ENCODE measurements at places on chromosomes 6 and 20.

GRCh38 chr6:170113141-170113540 lies 177.7 kb downstream of the DLL1 start:
- no peak for DNase-seq

GRCh38 chr6:142735204-142735603 lies 209.8 kb downstream of the HIVEP2 start:
- DNase-seq: no peak

DNA sequence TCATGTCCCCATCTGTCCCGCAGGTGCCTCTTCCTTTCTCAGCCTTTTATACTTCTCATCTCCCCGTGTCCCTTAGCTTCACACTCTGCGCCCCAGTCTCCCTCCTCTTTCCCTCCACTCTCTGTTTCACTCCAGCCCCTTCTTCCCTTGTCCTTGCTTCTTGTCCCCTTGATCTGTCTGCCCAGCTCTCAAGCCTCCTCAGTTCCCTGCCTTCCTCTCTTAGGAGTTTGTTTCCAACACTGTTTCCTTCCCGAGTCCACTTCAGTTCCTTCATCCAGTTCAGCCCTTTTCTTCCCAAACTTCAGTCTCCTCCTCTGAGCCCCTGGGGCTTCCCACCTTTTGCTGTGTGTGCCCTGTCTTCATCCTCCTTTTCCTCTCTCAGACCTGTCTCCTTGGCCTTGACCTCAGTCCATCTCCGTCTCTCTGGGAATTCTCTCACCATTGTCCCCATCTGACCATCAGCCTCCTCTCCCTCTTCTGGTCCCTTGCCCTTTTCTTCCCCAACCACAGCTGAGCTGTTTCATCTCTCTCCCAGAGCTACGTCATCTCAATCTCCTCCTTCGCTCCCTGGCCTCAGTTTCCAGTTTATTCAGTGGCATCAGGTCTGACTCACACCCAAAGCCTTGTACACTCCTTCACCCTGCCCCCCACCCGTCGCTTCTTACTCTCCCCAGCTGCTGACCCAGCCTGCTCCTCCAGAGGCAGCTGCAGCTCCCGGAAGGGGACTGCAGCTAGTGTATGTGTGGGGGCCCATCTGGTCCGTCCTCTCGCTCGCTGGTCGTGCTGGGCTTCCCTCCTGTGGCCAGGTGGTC lies 2.7 kb upstream of the DDR1 start:
- no peak for DNase-seq

GRCh38 chr6:4313044-4313686 lies 177.8 kb upstream of the ECI2 start:
- DNase-seq: peak; percentile 87
